Gastrocnemius medialis (tissue), 4 donors: ENCODE measurements at places on chromosomes 4 and X. TPM values are rescaled to one million over a fixed set of nuclear protein-coding genes. Genes with fewer than 3 reads are reported as not detected.
A peak's percentile ranks its signal among the peaks of the same experiment; 100 is the strongest.

GRCh38 chrX:133380711-133381619, 34.3 kb downstream of the GPC4 start:
- DNase-seq, result no peak

Gene FGB
- not detected for total RNA-seq

DNA sequence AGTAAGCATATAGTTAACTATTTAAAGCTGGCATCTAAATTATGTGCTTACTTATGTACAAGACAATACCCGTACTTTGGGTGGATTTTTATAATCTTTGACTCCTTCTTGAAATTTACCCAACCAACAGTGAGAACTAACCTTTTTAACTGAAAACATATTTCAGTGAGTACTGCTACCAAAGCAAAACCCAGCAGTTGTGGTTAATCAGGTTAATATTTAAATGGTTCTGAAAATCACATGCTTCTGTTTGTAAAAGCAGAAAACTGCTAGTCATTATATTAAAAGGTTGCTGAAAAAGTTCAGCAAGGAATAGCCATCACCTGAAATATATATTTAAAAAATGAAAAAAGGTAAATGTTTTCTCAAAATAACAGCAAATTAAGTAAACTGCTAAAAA, 20.0 kb downstream of the UBE2D3 start:
- no peak for DNase-seq

DNA sequence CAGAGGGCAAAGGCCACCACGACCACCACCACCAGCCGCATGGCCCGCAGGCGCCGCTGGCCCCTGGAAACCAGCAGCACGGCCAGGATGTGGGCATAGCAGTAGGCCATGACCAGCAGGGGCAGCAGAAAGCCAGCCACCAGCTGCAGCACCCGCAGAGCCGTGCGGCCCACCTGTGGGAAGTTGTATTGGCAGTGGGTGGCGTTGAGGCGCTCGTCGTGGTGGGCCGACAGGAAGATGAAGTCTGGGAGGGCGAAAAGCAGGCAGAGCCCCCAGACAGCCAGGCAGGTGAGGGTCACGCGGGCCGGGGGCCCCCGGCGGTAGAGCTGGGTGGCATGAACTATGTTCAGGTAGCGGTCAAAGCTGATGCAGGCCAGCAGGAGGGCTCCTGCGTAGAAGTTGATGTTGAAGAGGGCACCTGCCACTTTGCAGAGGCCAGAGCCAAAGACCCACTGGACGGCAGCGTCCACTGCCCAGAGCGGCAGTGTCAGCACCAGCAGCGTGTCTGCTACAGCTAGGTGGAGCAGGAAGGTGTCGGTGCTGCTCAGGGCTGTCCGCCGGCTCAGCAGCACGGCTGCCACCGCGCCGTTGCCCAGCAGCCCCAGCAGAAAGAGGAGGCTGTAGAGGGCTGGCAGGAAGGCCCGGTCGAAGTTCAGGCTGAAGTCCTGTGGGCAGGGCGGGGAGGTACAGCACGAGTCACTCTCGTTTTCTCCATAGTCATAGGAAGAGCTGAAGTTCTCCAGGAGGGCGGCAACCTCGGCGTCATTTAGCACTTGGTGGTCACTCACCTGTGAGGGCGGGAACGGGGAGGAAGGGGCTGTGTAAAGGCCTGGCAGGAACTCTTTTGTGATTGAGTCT, 1.4 kb downstream of the CXCR3 start:
- DNase-seq, result no peak

DNA sequence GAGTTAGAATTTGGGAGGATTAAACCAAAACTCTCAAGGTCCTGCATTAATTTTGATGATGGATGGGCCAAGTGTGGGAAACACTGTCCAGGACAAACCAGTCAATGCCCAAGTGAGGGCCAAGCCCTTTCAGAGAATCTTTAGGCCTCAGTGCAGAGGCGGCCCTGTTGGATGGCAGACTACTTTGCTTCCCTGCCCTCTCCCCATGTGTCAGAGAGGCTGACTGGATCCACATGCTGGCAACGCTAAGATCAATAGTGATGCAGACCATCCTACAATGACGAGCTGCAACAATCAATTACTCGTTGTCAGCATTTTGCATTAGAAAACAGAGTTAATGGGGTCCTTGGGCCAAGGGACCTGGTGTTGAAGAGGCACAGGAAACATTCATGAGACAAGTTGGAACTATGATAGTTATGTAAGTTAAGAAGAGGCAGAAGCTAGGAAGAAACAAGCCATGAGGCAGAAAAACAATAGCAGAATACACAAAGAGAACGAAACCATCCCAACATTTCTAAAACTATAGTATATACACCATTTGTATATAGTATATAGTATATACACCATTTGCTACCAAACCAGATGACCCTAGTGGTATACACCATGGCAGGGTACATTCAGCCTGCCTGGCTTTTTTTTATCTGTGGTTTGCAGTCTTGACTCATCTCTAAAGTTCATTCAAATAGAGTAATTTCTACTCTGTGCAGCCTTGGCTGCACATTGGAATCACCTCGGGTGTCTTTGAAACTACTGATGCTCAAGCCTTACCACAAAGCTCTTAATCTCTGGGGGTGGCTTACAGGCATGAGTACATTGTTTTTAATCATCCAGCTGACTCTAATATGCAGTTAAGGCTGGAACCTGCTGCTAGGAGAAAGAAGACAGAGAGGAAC, 147.7 kb upstream of the GYPA start:
- no peak for DNase-seq

Gene DUX4
- total RNA-seq, result not detected

Gene GC
- not detected for total RNA-seq

DNA sequence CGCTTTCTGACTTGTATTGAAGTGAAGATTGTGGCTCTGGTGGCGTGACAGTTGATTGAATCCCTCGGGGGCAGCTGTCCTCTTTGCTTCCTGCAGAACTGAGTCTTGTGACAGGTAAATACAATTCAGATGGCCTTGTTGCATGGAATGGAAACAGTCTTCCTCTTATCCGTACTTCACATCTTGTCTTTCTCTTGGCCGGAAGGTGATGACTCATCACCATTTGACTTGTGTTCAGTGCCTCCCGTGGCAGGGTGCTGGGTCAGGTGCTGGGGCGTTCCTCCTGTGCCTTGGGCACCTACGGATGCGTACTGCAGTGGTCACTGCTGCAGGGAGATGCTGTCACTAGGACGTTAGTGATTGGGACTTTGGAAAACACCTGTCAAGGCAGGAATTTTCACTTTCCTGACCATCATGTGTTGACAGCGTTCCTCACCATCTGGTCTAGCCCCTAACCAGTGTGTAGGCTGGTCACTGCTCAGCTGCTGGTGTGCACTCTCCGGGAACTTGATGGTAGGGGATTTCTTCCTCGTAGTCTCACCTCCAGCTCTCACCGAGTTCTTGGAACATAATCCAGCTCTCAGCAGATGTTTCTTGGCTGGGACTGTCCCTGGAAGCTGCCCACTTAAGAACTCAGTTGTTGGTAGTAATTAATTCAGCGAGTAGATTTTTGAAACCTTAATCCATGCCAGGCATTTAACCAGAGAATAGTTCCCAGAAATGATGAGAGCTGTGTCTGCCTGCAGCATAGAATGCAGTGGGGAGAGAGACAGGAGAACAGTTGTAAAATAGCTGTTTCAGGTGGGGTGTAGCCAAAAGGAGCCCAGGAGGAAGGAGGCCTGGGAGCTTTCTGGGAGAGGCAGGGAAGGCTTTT, 7.2 kb downstream of the TBC1D14 start:
- peak; percentile 80 for DNase-seq

DNA sequence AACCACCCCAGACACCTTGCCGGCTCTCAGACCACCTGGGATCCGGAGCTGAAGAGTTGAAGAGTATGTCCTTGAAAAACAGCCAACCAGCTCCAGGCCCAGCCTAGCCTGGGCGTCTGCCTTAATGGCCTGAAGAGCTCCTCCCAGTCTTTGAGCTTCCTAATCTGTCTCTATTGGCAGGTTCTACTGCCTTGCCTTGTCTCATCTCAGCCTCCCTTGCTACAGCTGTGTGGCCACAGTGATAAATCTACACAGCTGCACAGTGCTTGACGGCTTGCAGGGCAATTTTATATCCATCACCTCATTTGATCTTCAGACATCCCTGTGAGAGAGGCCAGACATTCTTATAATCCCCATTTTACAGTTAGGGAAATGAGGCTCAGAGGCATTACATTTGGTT, 19.9 kb downstream of the AWAT2 start:
- DNase-seq, result no peak

- DNase-seq, result no peak
These were observed 12.9 kb upstream of the SMPX start for GRCh38 chrX:21770631-21771321.
